Left cardiac atrium (tissue), 4 donors: ENCODE measurements at places on chromosomes 1 and 21.

- DNase-seq = no peak
These were observed 20.9 kb downstream of the STYXL2 start for GRCh38 chr1:167114725-167115124.

GRCh38 chr1:232962761-232963745 is 12.6 kb downstream of the NTPCR start:
- DNase-seq = no peak

DNA sequence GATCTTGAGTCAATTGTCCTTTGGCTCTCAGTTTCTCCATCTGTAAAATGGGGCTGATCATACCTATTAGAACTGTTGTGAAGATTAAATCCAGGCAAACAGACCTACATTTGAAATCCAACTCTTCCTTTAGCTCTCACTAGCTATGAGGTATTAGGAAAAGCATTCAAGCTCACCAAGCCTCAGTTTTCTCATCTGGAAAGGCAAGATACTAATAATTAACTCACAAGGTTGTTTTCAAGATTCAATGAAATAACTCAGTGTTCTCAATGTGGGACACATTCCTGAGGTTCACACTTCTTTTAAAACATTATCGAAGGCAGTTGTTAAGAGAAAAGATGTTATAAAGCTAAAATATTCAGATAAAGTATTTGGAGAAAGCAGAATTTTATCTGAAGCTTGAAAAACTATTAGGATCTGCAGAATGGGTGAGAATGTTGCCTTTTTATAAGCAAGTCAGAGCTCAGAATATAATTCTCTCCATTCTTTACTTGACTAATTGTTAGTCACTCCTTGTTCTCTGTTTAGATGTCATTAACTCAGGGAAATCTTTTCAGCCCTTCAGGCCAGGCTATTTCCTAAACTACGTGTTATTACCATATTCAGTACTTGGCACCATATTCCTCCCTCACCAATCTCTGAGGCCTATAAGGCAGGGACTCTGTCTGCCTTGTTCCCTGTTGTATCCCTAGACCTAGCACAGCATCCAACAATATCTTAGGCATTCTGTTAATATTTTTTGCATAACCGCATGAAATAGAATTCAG is 72.0 kb upstream of the VAV3 start:
- DNase-seq = no peak

DNA sequence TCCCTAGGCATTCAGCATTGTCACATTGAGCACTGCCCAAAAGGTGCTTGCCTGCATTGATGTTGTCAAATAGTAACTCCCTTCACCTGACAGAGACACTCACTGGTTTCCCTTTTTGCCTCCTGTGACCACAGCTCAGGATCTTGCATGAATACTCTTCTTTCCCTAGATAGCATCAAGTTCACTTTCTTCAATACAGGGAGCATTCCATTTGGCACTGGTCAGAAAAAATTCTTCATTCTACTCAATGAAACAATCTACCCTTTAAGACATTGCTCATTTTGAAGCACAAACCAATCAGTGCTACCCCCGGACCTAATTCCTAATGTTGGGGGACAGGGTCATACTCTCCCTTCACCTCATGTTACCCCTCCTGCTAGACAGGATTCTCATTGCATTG is 319.0 kb upstream of the SNX7 start:
- DNase-seq = no peak

GRCh38 chr1:160779626-160780397 is 16.2 kb upstream of the LY9 start:
- no peak for DNase-seq

DNA sequence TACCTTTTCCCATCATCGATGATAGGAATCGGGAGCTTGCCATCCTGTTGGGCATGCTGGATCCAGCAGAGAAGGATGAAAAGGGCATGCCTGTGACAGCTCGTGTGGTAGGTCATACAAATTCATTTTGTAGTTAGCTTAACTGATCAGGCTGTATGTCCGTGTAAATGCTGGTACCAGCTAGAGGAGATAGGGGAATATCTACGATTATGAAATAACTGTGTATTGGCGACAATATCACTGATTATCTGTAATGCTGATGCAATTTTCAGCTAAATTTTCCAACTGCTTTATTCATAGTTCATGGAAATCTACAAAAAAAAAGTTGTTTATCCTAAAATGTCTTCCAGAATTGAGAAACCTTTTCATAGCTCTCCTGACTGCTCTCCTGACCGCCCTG is 8.3 kb downstream of the PRDX6 start:
- no peak for DNase-seq

DNA sequence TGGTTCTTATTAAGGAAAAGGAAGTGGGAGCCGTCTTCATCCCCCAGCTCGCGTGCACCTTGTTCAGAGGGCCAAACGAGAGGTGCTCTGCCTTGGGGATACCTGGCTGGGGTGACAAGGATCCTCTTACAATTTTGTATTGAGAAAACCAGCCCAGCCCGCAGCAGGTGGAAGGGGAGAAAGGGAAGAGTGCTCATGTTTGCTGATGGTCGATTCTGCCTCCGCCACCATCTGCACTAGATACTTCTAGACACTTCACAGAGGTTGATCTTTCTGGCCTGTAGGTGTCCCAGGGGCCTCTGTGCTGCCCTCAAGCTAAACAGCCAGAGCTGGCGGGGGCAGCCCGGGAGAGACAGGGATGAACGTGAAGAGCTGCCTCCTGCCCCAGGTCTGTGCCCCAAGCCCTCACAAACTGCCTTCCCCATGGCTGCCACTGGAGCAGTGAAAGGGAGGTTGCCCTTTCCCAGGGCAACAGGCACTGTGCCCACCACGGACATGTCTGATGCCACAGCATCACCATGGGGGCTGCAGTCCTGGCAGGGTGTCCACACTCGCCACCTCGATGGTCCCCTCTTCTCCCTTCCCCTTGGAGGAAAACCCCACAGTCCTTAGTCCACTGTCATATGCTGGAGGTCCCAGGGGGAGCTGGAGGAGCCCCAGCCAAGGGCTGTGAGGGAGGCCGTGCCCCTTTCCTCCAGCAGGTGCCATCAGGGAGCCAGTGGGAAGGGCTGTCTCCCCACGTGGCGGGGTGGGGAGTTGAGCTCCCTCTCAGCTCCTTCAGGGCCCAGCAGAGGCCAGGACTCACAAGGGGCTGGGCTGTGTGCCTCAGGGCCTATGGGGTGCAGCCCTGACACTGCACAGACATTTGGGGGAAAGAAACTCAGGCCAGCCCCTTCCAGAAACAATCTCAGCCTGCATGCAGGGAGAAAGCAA is 8.1 kb downstream of the ADPRS start:
- no peak for DNase-seq

GRCh38 chr1:64155278-64155677 is 48.1 kb upstream of the UBE2U start:
- no peak for DNase-seq

DNA sequence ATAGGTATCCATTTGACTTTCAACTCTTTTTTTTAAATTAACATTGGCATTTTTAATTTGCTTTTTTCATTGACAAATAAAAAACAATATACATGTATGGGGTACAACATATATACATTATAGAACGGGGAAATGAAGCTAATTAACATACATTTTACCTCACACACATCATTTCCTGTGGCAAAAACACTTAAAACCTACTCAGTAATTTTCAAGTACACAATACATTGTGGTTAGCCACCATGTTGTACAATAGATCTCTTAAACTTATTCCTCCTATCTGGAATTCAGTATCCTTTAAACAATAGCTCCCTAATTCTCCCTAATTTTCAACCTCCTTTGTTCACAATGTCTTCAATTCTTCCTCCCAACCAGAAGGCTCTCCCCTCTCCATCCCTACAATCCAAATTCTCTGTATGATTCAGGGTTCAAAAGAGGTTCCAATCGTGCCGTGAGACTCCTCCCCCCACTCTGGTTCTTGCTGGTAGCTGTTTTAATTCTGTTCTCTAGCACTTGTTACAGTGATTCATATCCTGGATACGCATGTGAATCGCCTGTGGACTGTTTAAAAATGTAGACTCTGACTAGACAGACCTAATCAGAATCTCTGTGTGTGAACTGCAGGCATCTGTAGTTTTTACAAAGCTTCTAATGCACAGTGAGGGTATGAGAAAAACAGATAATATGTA is 87.6 kb upstream of the DUSP10 start:
- DNase-seq = no peak

DNA sequence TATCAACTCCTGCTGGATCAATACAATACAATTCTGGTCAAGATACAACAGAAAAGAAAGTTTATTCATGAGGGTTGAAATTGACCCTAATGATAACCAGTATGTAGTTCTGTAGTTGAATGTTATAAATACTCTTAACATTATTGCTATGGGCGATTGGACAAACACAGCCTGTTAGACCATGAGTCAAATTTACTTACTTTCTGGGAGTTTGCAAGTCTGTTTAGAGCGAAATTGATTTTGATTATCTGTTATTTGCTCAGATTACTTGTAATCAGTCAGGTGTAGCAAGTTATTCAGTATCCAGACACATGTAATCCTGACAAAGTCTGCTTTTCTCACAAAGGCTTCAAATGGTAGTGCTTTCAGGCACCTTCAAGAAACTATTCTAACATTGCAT is 216.6 kb upstream of the B3GALT2 start:
- no peak for DNase-seq

DNA sequence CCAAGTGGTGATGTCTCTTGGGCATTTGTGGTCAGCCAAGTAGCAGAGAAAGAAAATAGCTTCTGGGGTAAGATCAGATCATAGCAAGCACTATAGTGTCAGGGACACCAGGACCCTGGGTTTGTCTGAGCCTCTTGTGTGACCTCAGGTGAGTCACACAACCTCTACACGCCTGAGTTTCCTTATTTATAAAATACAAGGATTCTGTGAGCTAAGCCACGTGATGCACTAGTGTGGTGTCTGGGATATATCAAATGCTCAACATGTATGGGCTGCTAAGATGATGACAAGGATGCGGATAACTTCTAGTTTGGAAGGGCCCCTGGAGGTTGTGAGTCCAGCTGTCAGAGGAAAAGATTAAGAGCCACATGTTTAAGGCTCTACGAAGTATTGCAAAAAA is 24.5 kb upstream of the ZNF436 start:
- no peak for DNase-seq

GRCh38 chr1:194975913-194976312 is 1632.3 kb downstream of the KCNT2 start:
- DNase-seq = no peak

DNA sequence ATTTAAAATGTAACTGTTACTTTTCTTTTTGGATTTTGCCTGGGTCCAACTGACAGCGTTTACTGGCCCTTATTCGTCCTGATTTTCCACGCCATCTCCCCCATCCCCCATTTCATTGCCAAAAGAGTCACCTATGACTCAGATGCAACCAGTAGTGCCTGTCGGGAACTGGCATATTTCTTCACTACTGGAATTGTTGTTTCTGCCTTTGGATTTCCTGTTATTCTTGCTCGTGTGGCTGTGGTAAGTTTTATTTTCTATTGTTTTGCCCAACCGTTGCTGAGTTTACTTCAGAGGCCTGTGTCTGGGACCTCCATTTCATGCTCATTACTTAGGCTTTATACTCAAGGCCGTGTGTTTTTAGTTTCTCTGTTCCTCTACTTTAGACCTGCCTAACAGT is 9.3 kb downstream of the LEPR start:
- DNase-seq = no peak

DNA sequence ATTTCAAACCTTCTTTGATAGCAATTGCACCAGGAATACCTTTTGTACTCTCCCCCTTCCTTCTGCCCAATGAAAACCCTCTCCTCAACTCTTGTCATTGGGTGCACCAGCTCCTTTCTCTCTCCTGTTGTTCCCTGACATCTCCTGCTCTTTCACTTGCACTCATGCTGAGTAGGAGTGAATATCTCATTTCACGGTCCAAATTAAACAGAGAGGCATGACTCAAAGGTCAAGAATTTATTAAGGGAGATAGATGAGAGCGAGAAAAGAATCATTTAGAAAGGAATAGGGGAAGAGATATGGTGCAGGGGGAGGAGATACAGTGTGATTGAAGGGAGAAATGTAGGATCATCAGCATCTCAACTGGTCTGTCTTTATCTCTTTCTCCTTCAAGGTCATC is 22.1 kb downstream of the AIM2 start:
- no peak for DNase-seq

DNA sequence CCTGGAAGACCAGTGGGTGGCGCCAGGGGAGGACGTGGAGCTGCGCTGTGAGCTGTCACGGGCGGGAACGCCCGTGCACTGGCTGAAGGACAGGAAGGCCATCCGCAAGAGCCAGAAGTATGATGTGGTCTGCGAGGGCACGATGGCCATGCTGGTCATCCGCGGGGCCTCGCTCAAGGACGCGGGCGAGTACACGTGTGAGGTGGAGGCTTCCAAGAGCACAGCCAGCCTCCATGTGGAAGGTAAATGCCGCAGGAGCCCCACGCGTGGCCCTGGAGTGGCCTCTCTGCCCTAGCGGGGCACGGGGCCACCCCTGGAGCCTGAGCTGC is 75.2 kb downstream of the OBSCN start:
- peak; percentile 24 for DNase-seq

- DNase-seq = no peak
These were observed 26.3 kb downstream of the CLIC4 start for GRCh38 chr1:24771574-24771973.

DNA sequence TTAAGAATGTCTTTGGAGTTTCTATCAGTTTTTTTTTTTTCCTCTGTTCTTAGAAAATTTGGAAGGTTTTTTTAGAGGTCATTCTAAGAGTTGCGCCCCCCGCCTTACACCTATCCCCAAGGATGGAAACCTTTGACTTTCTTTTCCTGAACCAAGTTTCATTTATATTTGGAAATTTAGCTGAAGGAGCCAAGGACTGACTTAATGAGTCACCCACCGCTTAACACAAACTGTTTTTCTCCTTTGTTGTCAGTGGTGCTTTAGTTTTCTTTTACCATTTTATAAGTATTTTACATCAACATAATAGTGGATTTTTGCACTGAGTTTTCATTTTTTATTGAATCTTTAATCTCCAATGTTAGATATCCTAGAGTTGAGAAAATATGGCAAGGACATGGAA is 25.3 kb downstream of the USP25 start:
- no peak for DNase-seq

GRCh38 chr1:43834280-43835081 is 99.1 kb upstream of the ARTN start:
- peak; percentile 24 for DNase-seq

- peak; percentile 57 for DNase-seq
These were observed 759 bp downstream of the GPR157 start for GRCh38 chr1:9128166-9128519.

GRCh38 chr1:100036718-100037655 is 67.2 kb downstream of the SLC35A3 start:
- DNase-seq = no peak

- no peak for DNase-seq
These were observed 6.5 kb downstream of the RNU5D-1 start for GRCh38 chr1:44724296-44724954.

DNA sequence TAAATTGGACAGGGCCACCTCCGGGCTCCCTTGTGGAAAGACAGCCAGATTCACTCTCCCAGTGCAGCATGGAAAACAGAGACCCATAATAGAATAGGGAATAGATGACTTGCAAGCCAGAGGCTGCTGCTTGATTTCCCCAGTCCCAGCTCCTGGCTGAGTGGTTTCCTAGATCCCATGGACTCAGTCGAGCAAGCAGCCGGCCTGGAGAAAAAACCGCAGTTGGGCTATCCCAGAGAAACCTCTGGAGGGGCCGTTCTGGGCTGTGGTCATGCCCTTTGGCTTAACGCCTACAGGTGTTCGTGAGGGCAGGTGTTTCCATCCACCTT is 61.7 kb downstream of the ELK4 start:
- no peak for DNase-seq
